Stimulated activated CD4-positive, alpha-beta T cell treated with anti-CD3 and anti-CD28 coated beads, Interleukin-1b, Interleukin-23, amount 100 ng/mL, for 24 hours (primary cell): ENCODE measurements at places on chromosomes 4 and X.

GRCh38 chrX:43974100-43974475 lies 898 bp upstream of the NDP start:
- DNase-seq, result no peak

GRCh38 chr4:184900184-184900583 lies 74.4 kb upstream of the ACSL1 start:
- no peak for DNase-seq

GRCh38 chrX:153827016-153827415 lies 3.3 kb downstream of the PDZD4 start:
- no peak for DNase-seq

- no peak for DNase-seq
Measured at GRCh38 chr4:168757500-168757899, 252.6 kb downstream of the CBR4 start.

- no peak for DNase-seq
Measured at GRCh38 chrX:131779306-131779705, 235.4 kb downstream of the OR13H1 start.

DNA sequence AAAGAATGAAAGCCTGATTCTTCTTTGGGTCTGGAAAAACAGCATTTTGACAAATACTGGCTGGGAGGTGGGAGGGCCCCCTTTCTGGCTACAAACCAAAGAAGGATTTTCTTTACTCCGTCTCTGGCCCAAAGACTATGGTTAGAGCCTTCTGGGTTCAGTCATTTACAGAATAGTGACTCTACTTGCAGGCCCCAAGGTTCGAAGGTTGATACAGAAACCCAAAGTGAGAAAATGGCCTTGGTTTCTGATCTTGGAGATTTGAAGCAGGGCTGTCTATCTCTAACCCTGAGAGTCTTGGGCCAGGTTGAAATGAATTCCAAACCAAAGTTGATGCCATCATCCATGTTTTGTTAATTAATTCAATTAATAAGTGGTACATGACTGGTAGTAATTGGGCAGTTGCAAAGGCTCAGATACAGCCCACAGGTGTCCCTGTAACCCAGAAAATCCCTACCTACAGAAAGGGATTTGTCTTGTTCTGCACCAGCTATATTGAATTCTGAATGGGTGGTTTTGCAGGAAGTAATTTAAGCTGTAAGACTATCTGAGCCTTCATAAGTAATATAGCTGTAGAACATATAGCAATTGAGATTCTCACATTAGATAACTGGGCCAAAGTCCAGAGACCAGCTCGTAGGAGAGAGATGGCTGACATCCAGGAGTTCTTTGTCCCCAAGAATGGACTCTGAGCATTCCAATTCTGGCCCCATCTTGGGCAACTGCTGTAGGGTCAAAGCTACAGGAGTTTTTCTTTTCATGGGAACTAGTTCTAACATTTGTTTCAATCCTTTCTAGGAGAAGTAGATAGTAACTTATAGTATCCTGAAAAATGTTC lies 34.5 kb downstream of the CHRNA9 start:
- DNase-seq, result no peak

GRCh38 chrX:123184219-123184865 lies at the start of gene GRIA3:
GRIA3 (plus strand) TSS chrX:123184278; CDS start chrX:123184536, 258 bp downstream.
- DNase-seq, result no peak

DNA sequence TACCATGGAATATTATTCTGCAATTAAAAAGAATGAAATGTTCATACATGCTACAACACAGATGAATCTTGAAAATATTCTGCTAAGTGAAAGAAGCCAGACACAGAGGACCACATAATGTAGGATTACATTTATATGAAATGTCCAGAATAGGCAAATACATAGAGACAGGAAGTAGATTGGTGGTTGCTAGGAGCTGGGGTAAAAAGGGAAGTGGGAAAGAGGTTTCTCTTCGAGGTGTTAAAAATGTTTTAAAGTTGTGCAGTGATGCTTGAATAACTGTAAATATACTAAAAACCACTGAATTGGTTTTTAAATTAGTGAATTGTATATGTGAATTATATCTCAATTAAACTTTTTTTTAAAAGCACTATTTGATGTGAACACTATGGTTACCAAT lies 3.6 kb upstream of the NXT2 start:
- no peak for DNase-seq

- no peak for DNase-seq
Measured at GRCh38 chr4:81449015-81449414, 22.7 kb downstream of the RASGEF1B start.

DNA sequence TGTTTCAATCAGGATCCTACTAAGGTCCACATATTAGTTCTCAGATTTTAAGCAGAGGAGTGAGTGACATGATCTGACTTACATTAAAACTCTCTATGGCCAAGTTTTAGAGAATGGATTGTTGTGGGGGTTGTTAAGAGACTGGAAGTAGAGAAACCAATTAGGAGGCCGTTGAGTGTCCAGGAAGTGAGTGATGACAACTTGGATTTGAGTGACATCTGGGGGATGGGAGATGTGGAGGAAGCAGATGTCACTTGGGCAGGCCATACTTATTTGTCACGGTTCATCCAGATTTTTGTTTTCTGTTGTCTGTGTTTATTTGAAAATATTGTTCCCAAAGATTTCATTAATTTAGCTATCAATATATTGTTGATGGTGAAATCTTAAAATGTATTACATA lies 28.3 kb downstream of the ADD1 start:
- DNase-seq, result no peak

GRCh38 chrX:19579485-19579884 lies 64.2 kb upstream of the MAP3K15 start:
- DNase-seq, result no peak

- DNase-seq, result no peak
Measured at GRCh38 chr4:117691572-117692351, 342.5 kb upstream of the NDST3 start.

DNA sequence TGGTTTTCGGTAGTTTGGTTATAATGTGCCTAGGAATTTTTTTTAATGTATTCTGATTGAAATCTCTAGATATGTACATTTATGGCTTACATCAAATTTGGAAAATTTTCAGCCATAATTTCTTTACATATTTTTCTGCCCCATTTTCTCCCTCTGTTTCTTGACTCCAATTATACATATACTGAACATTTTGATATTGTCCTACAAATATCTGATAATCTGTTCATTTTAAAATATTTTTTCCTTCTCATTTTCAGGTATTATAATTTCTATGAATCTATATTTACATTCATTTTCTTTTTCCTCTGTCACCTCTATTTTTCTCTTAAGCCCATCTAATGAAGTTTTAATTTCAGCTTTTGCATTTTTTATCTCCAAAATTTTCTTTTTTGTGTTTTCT lies 82.7 kb upstream of the TMLHE start:
- no peak for DNase-seq

- no peak for DNase-seq
Measured at GRCh38 chr4:95129821-95130311, 372.1 kb downstream of the BMPR1B start.
